ENCODE measurements at places on chromosomes 2 and 18.

DNA sequence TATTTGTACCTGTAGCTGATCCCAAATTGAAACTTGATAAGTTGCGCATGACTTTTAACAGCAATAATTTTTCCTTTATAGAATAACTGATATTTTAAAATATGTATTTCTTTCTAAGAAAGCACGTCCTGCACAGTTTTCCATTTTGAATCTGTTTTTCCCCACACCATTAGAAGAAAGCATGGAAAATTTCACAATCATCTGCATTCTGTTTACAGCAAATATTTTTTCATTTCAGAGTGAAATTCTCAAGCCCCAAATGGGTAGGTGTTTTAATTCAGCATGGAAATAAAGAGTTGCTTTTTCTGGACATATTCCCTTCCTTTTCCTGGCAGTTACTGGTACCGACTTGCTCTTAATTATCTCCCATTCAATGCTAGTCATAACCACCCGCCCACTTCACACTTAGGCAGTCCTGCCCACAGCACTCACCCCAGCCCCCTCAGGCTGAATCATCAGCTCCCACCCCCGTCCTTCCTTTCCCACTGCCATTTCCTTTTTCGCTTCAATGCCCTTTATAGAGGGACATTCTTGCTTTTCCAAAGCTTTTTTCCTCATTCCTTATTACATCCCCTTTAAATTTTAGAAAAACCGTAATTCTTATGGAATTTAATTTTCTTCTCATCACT lies 89.2 kb upstream of the GLS start:
- no peak for DNase-seq
- H3K27me3 ChIP-seq: no peaks in the 10 kb centered on the region
- H3K27ac ChIP-seq: no peak overlapping the region
- no peaks in the 10 kb centered on the region for H3K36me3 ChIP-seq
- no peak overlapping the region for H3K4me3 ChIP-seq

GRCh38 chr2:158031371-158031770 lies 70.3 kb upstream of the UPP2 start:
- no peak overlapping the region for H3K4me3 ChIP-seq
- H3K36me3 ChIP-seq: no peaks in the 10 kb centered on the region
- H3K27me3 ChIP-seq: no peaks in the 10 kb centered on the region
- no peak overlapping the region for H3K27ac ChIP-seq
- no peaks in the 10 kb centered on the region for H3K4me1 ChIP-seq
- no peak for DNase-seq

GRCh38 chr2:163182764-163183354 lies 344.3 kb upstream of the KCNH7 start:
- no peaks in the 10 kb centered on the region for H3K36me3 ChIP-seq
- no peak overlapping the region for H3K27ac ChIP-seq
- no peak overlapping the region for H3K4me3 ChIP-seq
- DNase-seq: no peak

- peak; percentile 80 for DNase-seq
- peaks cover 14% of the 10 kb centered on the region for H3K27me3 ChIP-seq
- H3K36me3 ChIP-seq: no peaks in the 10 kb centered on the region
- no peak overlapping the region for H3K4me3 ChIP-seq
- peaks cover 12% of the 10 kb centered on the region for H3K4me1 ChIP-seq
These were observed 313.8 kb downstream of the PDE11A start for GRCh38 chr2:177758591-177759371.

DNA sequence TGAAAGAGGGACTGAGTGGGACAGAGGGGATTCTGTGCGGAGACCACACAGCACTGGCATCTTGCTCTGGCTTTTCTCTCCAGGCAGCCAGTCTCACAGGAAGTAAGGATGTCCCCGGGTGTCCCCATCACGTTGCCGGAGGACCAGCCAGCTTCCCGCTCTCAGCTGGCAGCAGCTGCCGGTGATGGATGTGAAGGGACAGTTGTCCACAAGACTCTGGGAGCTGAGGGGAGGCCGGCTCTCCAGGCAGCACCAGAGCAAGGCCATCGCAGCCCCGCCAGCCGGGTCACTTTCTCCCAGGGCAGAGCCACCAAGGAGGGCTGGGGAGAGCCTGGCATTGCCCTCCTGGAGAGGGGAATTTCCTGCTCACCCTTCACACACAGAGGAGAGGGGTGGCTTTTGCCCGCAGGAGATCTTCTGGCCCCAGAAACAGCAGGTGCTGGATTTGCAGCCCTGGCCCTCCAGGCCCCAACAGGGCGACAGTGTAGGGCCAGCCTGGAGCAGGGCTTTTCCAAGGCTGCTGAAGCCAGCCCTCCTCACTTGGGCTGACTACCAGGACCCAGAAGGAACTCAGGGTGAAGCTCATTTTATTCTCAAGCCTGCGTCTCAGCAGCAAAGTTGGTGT lies 24.0 kb upstream of the B3GNT7 start:
- no peak overlapping the region for H3K27ac ChIP-seq
- no peaks in the 10 kb centered on the region for H3K27me3 ChIP-seq
- H3K36me3 ChIP-seq: no peaks in the 10 kb centered on the region
- no peak overlapping the region for H3K4me3 ChIP-seq
- no peak for DNase-seq

GRCh38 chr18:9094307-9095226 lies 7.9 kb upstream of the NDUFV2 start:
- no peaks in the 10 kb centered on the region for H3K36me3 ChIP-seq
- DNase-seq: no peak
- H3K27ac ChIP-seq: no peak overlapping the region
- H3K4me1 ChIP-seq: peaks cover 11% of the 10 kb centered on the region
- no peak overlapping the region for H3K4me3 ChIP-seq
- no peaks in the 10 kb centered on the region for H3K27me3 ChIP-seq

DNA sequence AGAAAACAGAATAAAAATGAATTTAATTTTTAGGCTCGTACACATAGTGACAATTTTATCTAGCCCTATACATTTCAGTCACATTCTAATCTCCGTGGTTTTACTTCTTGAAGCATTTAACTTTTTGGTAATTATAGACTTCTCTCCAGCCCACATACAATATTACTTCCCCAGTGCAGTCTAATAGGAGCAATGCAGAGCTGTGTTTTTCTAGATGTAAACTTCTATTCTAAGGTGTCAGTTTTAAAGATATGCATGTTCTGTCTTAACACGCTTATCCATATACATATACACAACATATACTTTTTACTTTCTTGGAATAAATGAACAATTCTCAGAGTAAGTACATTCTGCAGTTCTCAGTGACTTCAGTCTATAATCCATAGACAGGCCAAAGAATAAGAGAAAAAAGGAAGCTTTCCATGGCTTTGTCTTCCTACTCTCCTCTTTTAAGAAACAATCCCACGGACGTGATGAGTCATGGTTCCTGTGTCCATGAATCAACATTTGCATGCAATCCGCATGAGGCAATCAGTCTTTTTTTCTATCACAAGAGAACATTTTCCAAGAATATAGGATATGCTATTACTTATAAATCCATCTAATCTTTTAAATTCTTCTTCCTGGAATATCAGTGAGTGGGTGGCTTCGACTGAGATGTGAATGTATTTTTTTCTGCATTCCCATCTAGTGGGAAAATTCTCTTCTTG lies 42.8 kb downstream of the CCDC102B start:
- H3K27ac ChIP-seq: no peak overlapping the region
- peak; percentile 5 for DNase-seq
- no peaks in the 10 kb centered on the region for H3K27me3 ChIP-seq
- H3K36me3 ChIP-seq: no peaks in the 10 kb centered on the region
- H3K4me1 ChIP-seq: no peaks in the 10 kb centered on the region

GRCh38 chr2:47541848-47542450 lies 139.0 kb downstream of the MSH2 start:
- H3K27ac ChIP-seq: no peak overlapping the region
- DNase-seq: no peak
- H3K27me3 ChIP-seq: no peaks in the 10 kb centered on the region
- no peaks in the 10 kb centered on the region for H3K36me3 ChIP-seq
- peaks cover 4% of the 10 kb centered on the region for H3K4me1 ChIP-seq

DNA sequence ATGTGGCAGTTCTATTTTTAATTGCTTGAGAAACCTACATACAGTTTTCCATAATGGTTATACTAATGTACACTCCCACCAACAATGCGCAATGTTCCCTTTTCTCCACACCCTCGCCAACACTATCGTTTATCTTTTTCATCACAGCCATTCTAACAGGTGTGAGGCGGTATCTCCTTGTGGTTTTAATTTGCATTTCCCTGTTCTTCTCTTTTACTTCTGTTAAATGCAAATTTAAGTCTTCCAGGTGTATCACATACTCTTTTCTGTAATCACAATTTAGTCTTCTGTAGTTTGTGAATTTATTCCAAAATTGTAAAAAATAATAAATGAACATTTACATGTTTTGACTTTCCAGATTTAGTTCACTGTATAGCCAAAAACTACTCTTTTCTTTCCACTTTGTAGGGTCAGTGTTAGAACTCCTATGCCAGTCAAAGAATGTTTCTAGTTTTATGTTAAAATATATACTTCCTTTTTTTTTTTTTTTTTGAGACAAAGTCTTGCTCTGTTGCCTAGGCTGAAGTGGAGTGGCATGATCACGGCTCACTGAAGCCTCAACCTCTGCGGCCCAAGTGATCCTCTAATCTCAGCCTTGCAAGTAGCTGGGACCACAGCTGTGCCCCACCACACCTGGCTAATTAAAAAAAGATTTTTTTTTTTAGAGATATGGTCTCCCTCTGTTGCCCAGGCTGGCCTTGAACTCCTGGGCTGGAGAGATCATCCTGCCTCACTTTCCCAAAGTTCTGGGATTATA lies 15.4 kb upstream of the ACYP2 start:
- no peaks in the 10 kb centered on the region for H3K27me3 ChIP-seq
- H3K36me3 ChIP-seq: no peaks in the 10 kb centered on the region
- H3K4me1 ChIP-seq: no peaks in the 10 kb centered on the region
- DNase-seq: no peak

- H3K4me3 ChIP-seq: no peak overlapping the region
- peaks cover 6% of the 10 kb centered on the region for H3K4me1 ChIP-seq
- peaks cover 3% of the 10 kb centered on the region for H3K36me3 ChIP-seq
- DNase-seq: no peak
These were observed 24.6 kb downstream of the RTN4 start for GRCh38 chr2:55025627-55026026.
